ENCODE measurements at places on chromosomes 2 and 18.
A peak's percentile ranks its signal among the peaks of the same experiment; 100 is the strongest.

- no peak for DNase-seq
Observed at GRCh38 chr2:98293030-98293429, 53.2 kb upstream of the CNGA3 start.

DNA sequence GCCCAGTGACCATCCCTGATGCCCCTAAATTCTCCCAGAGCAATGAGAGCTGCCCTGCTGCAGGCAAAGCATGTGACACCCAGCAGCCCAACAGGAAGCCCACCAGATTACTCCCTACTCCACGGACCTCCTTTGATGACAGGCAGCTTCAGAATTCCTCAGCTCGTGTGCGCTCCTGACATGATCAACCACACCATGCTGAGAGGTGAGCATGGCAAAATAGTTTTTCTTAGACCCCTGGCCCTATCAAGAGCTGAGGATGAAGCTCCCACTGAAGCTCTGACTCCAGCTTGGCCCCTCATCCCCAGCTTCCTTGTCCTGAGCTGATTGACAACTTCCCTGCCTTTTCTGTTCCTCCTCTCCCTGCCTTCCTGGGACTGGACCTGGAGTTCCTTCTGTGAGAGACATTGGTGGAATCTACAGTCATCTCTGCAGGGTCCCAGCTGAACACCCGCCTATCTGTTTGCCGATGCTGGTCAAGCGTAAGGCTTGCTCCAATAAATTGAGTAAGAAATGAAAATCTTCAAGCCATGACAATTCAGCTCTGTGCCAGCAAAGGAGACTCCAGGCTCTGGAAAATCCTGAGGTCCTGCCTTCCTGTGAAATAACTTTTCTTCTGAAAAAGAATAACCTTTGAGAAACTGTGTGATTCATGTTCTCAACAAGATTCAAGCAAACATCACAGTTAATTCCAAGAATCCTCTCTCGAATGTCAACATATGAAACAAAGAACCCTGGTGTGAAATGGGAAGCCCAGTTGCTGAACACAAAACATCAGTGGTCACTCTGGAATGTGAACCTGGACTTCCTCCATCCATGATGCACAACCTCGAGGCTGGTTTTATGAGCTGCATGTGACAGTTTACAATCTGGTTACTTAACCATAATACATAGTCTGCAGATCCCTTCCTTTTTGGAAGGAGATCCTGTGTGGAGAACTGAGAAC is 201.1 kb downstream of the SPP2 start:
- no peak for DNase-seq

- no peak for DNase-seq
Observed at GRCh38 chr18:10140461-10141282, 226.9 kb downstream of the VAPA start.

DNA sequence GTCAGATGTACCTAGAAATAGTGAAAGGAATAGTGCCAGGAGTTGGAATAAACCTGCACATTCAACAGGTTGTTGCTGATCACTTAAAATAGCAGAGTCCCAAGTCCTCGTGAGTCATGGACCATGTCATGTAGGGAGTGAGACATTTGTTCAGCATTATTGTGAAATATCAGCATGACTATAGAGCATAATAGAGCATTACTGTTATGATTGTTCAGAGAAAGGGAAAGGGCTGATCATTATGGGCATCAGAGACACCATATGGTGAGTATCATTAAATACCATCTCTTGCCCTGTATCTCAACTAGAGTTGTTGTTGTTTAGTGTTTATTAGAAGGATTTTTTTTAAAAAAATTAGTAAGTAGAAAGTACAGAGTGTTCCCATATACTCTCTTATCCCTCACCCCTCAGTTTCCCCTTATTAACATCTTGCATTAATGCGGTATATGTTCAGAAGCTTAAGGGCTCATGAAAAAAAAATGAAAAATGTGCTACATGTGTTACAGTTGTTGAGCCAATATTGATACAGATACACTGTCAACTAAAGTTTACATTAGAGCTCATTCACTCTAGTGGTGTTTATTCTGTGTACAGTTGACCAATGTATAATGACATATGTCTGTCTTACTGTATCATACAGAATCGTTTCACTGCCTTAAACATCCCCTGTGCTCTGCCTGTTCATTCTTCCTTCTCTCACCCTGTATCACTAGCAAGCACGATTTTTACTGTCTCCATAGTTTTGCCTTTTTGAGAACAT is 5.7 kb downstream of the ELAC1 start:
- DNase-seq: no peak

GRCh38 chr2:78065366-78065765 is 543.2 kb upstream of the LRRTM4 start:
- no peak for DNase-seq

GRCh38 chr2:224175538-224175937 is 136.5 kb upstream of the SERPINE2 start:
- DNase-seq: no peak

GRCh38 chr2:31312898-31313297 is 78.9 kb downstream of the EHD3 start:
- no peak for DNase-seq

DNA sequence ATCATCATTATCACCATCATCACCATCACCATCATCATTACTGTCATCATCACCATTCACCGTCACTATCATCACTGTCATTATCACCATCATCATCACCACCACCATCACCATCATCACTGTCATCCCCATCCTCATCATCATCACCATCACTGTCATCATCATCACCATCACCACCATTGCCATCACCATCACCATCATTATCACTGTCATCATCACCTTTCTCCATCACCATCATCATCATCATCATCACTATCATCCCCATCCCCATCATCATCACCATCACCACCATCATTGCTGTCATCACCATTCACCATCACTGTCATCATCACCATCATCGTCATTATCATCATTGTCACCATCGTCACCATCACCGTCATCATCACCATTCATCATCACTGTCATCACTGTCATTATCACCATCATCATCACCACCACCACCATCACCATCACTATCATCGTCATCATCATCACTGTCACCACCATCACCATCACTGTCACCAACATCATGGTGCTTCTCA is 9.8 kb downstream of the HPCAL1 start:
- no peak for DNase-seq

DNA sequence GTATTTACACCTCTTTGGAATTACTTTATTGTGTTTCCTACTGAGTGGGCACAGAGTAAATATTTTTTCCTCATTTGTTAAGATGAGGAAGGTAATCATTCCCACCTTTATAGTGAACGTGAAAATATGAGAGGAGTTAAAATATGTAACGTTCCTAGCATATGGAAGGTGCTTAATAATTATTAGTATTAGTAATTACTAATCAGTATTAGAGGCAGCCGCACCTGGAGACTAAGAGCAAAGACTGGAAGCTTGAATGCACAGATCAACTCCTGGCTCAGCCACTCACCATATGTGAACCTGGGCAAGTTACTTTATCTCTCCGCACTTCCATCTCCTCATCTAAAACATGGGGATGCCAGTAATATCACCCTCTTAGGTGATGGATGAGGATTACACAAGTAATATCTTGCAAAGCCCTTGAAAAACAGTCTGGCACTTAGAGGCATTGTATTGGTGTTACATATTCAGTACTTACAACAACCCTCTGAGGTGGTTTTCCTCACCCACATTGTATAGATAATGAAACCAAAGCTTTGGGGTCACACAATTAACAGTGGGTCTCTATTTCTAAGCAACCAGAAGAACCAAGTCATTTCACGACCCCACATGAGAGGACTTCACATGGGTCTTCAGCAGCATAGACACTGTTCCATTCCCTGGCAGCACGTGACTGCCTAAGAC is 100.3 kb upstream of the KCTD1 start:
- DNase-seq: no peak

DNA sequence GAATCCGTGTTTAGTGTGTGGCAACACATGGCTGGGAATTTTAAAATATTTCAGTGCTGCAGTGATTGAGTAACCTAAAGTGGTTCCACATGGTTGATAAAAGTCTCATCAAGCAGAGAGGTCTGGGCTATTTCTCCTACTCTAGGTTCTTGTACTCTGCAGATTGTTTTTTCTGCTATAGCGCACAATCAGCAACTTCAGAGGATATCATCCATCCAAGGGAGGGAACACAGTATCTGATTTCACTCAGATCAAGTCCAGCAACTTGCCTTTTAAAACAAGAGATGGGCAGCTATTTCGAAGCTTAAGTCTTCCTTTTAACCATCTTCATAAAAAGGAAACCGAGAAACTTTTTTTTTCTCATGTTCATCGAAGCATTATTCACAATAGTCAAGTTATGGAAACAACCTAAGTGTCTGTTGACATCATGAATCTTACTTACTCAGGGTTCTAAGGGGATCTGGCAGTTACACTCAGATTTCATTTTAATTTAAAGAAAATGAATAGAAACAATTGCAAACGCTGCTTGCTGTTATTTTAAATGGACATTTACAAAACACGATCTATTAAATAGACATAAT is 172.7 kb upstream of the TRIB2 start:
- peak; percentile 35 for DNase-seq

GRCh38 chr2:224310943-224311625 is 90.8 kb downstream of the FAM124B start:
- DNase-seq: no peak

DNA sequence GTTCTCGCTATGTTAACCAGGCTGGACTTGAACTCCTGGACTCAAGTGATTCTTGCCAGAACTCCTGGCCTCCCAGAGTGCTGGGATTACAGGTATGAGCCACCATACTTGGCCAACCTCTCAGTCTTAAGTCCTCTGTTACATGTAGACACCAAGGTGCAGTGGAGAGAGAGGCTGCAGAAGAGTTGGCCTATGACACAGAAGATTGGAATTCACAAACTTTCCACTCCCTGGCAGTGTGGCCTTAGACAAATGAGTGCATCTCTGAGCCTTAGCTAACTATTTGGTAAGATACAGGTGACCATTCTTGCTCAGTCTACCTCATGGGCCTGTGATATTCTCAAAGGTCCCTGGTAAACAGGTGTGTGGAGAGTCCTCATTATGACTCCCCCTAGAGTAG is 159.7 kb downstream of the MYCN start:
- no peak for DNase-seq

GRCh38 chr2:235066895-235067294 is 115.1 kb downstream of the SH3BP4 start:
- no peak for DNase-seq

GRCh38 chr2:224429441-224429810 is 27.5 kb upstream of the FAM124B start:
- no peak for DNase-seq

DNA sequence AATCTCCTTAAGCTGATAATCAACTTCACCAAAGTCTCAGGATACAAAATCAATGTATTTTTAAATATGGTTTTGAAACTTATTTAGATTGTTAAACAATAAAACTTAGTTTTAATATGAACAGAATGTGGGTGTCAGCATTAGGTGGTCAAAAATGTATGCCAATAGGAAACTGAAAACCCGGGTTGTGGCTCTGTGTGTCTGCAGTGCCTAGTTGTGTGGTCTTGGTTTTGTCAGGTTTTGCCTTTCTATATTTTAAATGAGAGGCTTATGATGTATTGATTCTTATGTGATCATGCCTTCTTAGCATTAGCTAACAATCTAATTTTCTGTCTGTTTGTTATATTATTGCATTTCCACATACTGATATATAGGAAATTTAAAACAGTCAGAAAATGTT is 227.8 kb downstream of the ZNF407 start:
- no peak for DNase-seq

DNA sequence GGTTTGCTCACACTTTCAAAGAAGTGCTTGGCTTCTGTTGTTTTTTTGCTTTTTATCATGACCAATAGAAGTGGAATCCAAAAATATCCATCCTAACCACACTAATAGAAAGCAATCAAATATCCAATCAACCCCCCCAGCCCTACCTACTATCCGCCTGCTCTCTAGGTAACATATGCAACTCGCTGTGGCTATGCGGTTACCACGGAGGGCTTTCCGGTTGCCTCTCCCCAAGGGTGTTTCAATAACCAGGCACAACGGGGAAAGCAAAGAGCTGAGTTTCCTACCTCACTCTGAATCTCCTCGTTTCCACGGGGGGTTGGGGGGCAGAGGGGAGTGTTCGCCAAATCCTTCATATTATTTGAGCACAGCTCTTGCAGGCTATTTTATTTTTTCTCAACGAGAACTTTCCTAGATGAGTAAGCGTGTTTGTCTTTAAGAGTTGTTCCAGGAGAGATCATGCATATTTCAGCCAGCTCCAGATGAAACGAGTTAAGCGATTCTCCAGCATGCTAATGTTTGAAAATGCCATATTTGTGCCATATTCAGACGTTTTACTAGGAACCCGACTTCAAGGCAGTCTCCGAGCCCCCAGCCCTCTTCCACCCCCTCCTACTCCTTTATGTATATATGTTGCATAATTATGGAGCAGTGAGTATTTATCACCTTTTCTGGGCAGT is 30.3 kb downstream of the PAX3 start:
- DNase-seq: no peak

DNA sequence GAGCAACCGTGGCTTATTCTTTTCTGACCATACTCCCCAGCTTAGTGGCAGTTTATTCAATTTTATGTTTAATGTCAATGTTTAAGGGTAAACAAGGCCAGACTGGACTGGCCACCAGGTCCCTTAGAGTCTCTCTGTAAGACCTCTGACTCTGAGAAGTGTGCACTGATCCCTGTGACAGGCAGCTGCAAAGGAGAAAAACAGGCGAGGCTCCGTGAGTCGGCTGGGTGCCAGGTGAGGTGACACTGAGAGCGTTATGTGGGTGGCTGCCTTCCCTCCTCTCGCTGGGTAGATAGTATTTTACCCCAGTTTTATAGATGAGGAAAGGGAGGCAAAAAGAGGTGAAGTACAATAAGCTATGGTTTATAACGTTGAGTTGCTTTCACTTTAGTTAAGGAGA is 139.4 kb upstream of the HDAC4 start:
- no peak for DNase-seq

DNA sequence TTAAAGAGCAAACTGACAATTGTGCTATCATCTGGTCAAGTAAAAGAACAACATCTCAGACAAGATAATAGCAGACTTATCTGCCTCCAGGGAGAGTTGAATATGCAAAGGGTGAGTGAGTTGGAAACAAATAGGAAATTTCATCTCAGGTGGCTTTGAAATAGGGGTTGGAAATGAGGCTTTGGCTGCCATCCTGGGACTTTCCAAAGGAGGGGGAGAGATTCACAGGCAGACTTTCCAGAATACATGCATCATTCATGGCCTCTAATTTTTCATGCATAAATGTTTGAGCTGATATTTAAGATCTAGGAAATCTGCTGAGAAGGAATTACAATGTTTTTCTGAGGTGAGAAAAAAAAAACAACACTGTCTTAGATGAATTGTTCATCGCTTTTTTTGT is 300.5 kb downstream of the ALK start:
- no peak for DNase-seq

GRCh38 chr2:70475266-70475665 is 78.4 kb downstream of the TGFA start:
- DNase-seq: peak; percentile 57

GRCh38 chr2:176405477-176405876 is 136.2 kb downstream of the MTX2 start:
- no peak for DNase-seq

- no peak for DNase-seq
Observed at GRCh38 chr2:159232456-159233170, 53.9 kb downstream of the WDSUB1 start.

Measured in B cell (primary cell).